Thoracic aorta (tissue), 2 donors: ENCODE measurements at places on chromosomes 1 and 21. TPM values are rescaled to one million over a fixed set of nuclear protein-coding genes. Genes with fewer than 3 reads are reported as not detected.

- DNase-seq = no peak
These were observed 50.3 kb downstream of the CHD1L start for GRCh38 chr1:147292631-147293251.

DNA sequence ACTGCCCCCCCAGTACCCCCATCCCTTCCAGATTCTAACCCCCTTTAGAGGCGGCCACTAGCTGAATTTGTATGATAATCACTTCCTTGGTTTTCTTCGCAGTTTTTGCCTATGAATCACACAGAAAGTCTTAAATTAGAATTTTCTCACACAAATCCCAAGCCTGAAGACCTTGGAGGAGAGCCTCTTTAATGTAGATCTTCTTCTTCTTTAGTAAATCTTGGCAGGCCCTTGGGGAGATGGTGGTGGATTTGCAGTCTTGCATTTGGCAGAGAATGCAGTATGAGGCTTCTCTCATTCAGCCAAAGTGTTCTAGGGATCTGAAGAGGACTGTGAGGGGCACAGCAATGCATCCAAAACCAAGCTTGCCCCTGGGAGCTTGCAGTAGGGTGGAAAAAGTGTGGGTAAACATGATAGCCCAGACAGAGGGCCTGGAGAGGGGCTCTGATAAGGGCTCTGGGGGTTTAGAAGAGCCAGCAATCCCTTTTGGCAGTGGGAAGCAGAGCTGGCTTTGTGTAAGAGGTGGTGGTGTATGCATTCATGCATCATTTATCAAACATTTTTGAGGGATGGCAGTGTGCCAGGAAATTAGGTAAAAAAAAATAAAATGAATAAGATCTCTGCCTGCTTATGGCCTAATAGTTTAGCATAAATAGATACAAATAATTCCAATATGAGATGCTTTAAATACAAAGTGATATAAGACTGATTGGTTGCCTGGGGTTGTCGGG is 7.7 kb upstream of the CDC42 start:
- DNase-seq = no peak

DNA sequence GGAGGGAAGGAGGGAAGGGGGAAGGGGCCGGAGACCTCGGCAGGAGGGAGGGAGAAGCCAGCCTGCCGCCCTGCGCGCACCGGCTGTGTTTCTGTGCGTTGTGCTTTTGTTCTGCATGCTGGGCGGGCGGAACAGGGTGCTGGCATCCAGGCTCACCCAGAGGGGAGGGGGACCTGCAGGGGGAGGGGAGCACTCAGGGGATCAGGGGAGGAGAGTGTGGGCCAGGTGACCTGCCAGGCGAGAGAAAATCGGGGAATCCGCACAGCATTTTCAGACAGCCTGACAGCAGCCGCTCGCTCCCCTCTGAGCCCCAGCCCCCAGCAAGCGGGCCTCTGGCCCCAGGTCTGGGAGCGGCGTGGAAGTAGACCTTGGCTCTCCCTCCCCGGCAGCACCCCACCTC is 54.7 kb downstream of the RIPK4 start:
- no peak for DNase-seq

GRCh38 chr1:64686828-64687724 is 57.8 kb upstream of the RAVER2 start:
- DNase-seq = no peak

DNA sequence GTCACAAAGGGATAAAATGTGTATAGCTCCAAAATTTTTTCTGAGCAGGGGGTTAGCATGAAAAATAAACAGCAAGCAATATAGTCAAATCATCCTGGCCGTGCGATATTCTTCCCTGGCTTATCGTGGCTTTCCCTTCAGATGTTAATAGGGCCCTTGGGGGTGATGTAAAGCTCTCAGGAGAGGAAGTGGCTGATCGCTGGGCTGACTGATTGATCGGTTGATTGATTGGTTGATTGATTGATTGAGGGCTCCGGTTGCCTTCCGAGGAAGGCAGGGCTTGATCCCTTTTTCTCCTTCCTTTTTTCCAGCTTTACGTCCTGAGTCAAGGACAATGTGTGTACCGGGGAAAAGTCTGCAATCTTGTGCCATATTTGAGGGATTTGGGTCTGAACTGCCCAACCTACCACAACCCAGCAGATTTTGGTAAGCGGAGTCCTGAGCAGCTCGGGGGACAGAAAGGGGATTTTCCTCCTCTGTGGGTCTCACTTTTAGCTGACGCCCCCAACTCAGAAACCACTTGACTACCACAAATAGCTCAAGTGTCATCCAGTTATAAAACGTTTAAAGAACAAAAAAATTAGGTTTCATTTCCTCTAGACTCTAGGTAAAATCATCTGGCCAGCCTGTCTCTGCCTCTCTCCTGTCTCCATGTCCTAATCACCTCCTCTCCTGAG is 29.5 kb downstream of the TFF3 start:
- DNase-seq = no peak

DNA sequence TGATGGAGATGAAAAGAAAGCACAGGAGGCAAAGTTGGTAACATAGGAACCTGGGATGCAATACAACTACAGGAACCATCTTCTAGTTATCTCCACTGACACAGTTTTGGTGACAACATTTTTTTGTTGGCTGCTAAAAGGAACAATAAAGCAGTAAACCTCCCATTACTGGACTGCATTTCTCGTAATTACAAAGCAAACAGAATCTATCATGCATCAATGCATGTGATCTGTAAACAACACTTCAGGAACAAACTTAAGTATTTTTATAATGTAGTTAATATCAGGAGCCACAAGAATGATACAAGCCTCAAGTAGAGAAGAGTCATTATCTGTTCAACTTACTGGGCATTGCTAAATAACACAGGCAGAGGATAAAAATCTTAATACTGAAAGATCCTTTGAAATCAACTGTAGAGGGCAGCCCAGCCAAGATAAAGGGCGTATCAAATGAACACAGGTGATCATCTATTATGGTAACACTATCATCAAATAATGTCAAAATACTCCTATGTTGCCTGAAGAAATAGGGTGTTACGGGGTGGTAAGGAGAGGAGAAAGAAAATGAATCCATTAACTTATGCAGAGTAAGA is 193.3 kb downstream of the EIF4G3 start:
- no peak for DNase-seq

DNA sequence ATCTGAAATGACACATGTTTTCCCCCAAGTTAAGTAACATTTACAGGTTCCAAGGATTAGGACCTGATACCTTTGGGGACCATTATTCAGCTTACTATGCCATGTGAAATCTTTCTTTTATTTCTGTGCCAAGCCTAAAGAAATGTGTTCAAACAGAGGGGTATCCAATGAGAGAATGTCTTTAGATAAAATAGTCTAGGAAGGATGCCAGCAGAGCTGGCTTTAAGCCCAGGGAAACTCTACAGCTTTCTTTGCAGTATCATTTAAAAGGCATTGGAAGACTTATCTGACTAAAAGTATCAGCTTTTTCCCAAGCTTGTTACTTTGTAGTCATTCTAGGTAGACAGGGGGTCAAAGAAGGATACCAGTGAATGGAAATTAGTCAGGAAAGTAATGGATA is 860.4 kb downstream of the PLA2G4A start:
- no peak for DNase-seq

- no peak for DNase-seq
These were observed 21.1 kb upstream of the TAS1R2 start for GRCh38 chr1:18880585-18880984.

- no peak for DNase-seq
These were observed 92.4 kb upstream of the RALGPS2 start for GRCh38 chr1:178632653-178633052.

DNA sequence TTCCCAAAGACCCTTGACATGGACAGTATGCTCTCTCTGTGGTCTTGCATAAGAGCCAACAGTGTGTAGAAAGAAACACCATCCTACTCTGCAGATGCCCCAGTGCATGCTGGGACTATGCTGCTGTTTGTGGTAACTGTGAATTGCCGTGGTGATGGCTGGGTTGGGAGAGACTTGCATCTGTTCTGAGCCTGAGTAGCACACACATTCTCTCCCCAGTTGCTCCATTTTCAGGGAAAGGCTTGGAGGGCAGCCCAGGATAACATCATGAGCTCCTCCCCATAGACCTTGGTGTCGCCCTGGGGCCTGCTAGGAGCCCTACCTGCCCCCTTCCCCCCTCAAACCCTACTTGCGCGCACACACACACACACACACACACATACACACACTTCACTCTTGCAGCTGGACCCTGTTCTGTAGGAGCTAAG is 120.9 kb upstream of the IPO9 start:
- DNase-seq = no peak

TEX38 gene
- not detected for total RNA-seq

GSTM3 gene
- 33.1 TPM for total RNA-seq

PDC gene
- total RNA-seq = not detected

C1QC gene
- 542 TPM for total RNA-seq

AGTRAP gene
- 44.2 TPM for total RNA-seq

CAPN2 gene
- 235 TPM for total RNA-seq

MSH4 gene
- total RNA-seq = 0.28 TPM

GBP7 gene
- 0.21 TPM for total RNA-seq

ITSN1 gene
- 50.9 TPM for total RNA-seq

IGSF3 gene
- 8.0 TPM for total RNA-seq

ESRRG gene
- total RNA-seq = not detected

LCE3A gene
- not detected for total RNA-seq
